ENCODE measurements at places on chromosomes 5 and 9.

DNA sequence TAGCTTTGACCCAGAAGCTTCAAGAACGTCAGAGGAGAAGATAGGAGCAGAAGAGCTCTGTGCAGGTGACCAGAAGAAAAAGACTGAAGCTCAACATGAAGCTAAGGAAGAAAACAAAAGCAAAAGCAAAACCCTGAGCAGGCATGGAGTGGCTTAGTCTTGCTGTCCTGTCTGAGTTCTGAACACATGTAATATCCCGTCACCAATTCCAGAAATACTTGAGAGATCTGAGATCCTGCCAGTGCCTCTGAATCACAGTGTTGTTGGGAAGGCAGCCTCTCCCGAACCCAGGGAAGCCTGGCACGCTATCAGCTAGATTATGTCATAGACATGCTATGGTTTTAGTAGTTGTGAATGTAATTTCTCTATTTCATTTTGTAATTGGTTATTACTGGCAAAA, 235.7 kb downstream of the ICE1 start:
- DNase-seq, result no peak

DNA sequence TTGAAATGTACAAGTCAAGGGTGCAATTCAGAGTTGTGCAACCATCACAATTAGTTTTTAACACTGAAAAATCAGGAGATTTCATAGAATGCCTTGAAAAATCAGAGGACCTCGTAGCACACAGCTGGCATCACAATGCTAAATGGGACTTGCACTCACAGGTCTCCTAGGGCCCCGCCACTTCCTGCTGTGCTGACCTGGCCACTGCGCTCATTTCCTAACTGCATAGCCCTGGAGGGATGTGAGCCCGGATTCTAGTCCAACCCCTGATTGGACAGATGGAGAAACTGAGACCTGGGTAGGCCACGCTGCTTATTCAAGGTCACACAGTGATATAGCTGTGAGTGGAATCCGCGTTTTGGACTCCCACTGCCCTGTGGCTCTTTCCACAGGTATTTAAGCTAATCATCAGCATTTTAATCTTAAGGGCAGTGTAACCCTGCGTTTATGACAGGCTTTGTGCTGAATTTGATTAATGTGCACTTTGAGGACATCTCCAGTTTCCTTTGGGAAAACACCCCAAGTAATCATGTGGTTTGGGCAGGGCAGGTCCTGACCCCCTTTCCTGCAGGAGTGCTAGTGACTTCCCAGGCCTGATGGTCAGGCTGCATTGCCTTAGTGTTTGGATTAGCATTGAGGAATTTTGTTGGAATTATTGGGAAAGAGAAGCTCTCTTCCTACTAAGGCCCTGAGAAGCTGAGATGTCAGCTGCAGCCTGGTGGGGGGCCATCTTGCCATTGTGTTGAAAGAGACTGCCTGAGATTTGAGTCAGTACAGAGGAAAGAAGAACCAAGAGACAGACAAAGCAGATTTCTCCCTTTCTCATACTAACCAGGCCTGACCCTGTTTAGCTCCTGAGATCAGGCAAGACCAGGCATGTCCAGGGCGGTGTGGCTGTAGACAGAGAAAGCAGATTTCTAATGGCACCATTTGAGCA, 36.2 kb downstream of the STC2 start:
- DNase-seq, result no peak

GRCh38 chr9:134534661-134535080, 106.9 kb upstream of the COL5A1 start:
- DNase-seq, result no peak

GRCh38 chr5:67268231-67269021, 71.8 kb upstream of the CD180 start:
- no peak for DNase-seq

DNA sequence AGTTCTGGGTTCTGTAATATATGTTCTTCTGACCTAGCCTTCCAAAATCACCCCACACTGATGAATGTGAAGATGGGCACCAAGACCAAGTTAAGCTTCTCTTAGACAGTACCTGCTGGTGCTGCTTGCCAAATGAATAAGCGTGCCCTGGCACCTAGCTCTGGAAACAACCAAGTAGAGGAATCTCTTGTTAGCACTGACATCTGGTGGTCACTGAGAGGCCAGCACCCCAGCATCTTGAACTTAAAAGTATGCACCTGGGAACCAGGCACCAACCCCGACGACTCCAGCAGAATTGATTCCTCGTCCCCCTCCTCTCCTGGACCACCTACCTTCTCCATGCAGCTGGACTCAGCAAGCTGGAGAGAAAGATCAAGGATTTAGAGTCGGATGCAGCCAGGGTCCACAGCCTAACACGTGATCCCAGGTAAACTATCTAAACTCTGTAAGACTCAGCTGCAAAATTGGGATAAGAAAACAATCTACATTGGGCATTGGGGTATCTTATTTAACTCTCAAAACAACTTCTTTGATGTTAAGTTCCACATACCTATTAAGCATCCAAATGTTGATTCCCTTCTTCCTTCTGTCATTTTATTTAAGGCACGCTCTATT, 89.8 kb downstream of the SLC1A3 start:
- DNase-seq, result peak; percentile 21

DNA sequence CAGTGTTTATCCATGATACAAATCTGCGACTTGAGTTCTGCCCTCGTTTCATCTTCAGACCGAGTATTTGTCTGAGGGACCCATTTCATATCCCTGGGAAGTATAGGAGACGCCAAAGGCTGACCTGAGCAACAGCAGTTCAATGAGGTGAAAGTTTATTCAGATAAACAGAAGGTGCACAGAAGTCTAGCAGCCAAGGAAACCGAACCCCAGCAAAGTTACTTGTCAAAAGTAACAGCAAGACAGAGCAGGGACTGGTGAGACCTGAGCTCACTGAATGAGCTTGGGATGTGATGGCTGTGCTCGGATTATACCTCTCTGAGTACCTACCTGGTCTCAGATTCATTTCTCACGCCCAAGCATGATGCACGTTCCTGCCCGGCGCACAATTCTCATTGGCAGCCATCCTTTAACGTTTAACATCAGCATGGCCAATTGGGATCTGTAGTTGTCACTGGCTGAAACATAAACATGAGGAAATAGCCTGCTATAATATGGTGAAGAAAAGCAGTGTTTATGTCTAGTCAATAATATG, 599 bp downstream of the LYRM7 start:
- no peak for DNase-seq

DNA sequence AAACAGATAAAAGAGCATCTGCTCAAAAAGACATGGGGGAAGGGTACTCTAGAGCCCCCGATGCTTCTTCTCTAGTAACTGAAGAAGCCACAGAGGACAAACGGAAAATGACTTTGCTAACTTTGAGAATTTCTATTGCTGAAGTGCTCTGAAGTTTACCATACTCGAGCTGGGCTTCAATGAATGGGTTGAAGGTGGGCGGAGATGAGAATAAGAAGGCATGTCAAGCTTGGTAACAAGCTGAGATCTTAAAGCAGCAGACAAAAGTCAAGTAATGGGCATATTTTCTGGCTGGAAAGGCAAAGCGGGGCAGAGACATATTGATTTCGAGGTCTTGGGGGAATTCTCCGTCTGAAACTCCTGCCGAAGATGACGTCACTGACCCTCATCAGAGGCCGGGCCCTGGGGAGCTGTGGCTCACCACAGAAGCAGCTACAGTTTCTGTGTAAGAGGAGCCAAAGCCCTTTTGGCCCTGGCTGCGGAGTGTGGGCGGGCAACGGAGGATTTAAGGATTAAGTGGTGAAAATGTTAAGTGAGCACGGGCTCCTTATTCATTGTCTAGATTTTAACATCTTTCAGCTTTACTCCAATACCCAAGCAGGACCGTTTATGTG, 115.8 kb upstream of the SLIT3 start:
- DNase-seq, result no peak

DNA sequence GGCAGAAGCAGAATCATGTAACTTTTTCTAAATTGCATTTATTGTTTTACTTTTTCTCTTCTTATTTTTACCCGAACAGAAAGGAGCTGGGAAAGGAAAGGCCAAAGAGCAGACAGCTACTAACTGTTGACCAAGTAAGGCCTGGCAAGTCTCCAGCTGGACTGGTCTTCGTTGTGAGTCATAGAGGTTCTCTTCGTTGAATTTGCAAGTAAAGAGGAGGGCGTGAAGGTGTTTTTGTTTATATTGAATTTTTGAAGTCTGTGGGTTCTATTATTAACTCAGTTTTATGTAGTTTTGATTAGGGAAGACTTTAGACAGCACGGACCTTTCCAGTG, 416.5 kb upstream of the CCNH start:
- no peak for DNase-seq

DNA sequence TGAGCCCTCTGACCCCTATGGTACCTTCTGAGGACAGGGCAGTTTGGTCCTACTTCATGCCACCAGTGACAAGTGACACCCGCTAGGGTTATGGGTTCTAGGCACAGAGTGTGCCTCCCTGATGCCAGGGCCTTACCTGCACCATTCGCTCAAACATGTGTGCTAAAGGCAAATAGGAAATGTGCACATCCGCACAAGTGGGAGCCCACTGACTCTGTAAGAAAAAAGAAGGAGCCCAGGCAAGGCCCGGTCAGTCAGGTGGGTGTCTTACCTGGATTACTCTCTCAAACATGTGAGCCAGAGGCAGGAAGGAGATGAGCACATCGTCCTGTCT, 29.1 kb upstream of the MEIKIN start:
- no peak for DNase-seq

GRCh38 chr9:132881826-132882225, 3.1 kb downstream of the SPACA9 start:
- no peak for DNase-seq

- DNase-seq, result no peak
Measured at GRCh38 chr9:89740722-89741121, 135.9 kb downstream of the GADD45G start.

GRCh38 chr5:76379316-76379715, 23.8 kb upstream of the IQGAP2 start:
- no peak for DNase-seq

- peak; percentile 7 for DNase-seq
Measured at GRCh38 chr5:142617416-142618129, 68.3 kb downstream of the FGF1 start.

- no peak for DNase-seq
Measured at GRCh38 chr9:89530726-89531125, 32.8 kb upstream of the SEMA4D start.

GRCh38 chr5:142737179-142737578, 33.0 kb upstream of the ARHGAP26 start:
- no peak for DNase-seq

DNA sequence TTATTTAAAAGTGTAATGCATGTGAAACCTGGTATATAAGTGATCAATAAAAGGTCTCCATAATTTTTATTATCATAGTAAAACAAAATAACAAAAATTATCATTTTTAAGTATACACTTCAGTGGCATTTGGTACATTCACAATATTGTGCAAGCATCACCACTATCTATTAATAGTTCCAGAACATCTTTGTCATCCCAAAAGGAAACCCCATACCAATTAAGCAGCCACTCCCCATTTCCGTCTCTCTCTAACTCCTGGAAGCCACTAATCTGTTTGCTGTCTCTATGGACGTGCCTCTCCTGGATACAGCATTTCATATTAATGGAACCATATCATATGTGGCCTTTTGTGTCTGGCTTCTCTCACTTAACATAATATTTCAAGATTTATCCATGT, 7.6 kb downstream of the OLFML2A start:
- DNase-seq, result no peak

- DNase-seq, result no peak
Measured at GRCh38 chr5:10162468-10162867, 87.2 kb downstream of the ATPSCKMT start.

DNA sequence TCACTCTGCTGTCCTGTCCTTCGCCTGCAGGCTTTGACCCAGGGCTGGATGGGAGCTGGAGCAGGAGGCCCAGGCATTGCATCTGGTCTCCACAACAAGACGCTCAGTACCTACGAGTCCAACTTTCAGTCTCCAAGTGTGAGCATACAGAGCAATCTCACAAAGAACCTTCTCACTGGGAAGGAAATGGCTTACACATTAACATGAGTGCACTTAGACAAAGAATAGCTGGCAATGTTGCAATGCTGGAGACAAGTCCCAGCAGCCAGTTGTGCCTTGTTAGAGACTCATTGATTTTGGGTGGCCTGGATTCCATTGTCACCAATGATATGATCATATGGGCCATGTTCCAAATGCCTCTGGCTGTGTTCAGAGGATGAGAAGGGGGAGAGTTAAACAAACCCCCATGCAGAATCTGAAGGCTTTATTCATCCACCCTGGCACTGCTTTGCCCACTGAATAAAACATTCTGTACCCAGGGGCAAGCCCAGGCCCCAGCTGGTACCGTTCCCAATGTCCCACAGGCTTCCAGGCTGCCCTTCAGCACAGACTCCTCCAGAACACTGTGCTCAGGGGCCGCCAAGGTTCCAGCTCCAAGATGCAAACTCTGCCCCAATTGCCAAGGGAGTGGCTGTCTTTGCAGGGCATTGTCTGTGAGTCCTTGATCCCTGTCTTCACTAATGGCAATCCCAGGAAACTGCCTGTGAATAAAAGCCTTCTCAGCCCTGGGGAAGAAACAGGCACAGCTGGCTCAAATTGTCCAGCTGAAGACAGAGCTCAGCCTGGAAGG, 185.5 kb downstream of the HSD17B3 start:
- no peak for DNase-seq

- DNase-seq, result no peak
Measured at GRCh38 chr9:71637926-71638325, 130.4 kb downstream of the CEMIP2 start.

GRCh38 chr9:112332214-112332613, 1.2 kb downstream of the PTBP3 start:
- DNase-seq, result no peak

GRCh38 chr5:112703866-112704820, 33.5 kb upstream of the APC start:
- no peak for DNase-seq

DNA sequence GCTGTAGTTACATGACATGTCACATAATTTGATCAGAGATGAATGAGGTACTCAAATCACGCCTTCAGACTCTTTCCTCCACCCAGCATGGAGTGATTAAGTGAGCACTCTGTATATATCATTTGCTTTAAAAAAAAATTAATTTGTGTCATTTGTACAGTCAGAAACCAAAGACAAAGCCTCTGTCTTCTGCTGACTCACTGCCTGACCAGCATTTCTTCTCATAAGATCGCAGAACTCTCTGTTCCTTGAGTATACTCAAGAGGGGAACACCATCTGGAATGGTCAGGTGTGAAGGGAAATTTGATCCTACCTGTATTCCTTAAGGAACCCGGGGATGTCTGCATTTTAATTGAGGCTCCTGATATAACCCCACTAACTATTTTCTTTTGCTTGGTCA, 254.4 kb downstream of the FAM114A2 start:
- no peak for DNase-seq

DNA sequence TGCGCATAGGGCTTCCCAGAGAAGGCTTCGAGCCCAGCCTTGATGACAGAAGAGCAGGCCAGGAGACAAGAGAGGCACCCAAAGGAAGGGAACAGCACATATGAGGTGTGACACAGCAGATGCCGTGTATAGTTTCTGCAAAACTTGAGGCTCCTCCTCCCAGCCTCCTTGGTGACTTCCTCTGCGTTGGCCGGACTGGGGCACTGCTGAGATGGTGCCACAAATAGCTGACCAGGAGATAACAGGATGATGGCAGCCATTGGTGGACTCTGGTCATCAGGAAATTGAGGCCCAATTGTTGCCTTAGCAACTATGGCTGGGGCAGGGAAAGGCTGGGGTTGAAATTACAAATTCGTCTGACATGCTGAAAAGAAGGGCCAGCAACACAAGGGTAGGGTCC, 4.8 kb upstream of the ZNF79 start:
- no peak for DNase-seq

- DNase-seq, result no peak
Measured at GRCh38 chr5:143862271-143862670, 50.3 kb downstream of the HMHB1 start.

- DNase-seq, result no peak
Measured at GRCh38 chr5:72101828-72102227, 5.4 kb upstream of the MAP1B start.
